ENCODE measurements at places on chromosomes 12 and 14. TPM values are rescaled to one million over a fixed set of nuclear protein-coding genes. Genes with fewer than 3 reads are reported as not detected.
A peak's percentile ranks its signal among the peaks of the same experiment; 100 is the strongest.

PLA2G1B gene
- not detected for total RNA-seq

DNA sequence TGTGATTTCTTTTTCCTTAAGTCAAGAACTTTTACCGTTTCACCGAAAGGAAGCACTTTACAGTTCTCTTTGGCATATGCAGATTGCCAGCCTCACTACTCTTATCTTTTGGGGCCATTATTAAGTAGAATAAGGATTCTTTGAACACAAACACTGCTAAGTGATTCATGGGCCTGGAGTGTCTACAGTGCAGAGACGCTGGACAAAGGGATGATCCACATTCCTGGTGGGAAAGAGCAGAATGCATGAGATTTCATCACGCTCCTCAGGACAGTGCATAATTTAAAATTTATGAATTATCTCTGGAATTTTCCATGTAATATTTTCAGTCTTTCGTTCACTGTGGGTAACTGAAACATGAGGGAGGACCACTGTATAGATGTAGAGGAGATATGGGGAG is 90.2 kb downstream of the TTLL5 start:
- H3K27ac ChIP-seq, result no peak overlapping the region
- no peaks in the 10 kb centered on the region for H3K27me3 ChIP-seq
- no peak overlapping the region for H3K4me3 ChIP-seq
- H3K4me1 ChIP-seq, result peaks cover 18% of the 10 kb centered on the region
- peaks cover 9% of the 10 kb centered on the region for H3K36me3 ChIP-seq
- peak; percentile 67 for DNase-seq

GRCh38 chr14:93025055-93025454 is 90.7 kb downstream of the ITPK1 start:
- no peak overlapping the region for H3K27ac ChIP-seq
- peaks cover 6% of the 10 kb centered on the region for H3K4me1 ChIP-seq
- H3K36me3 ChIP-seq, result no peaks in the 10 kb centered on the region
- H3K4me3 ChIP-seq, result no peak overlapping the region

GRCh38 chr12:68065687-68066086 is 76.4 kb downstream of the IFNG-AS1 start:
- H3K4me3 ChIP-seq, result no peak overlapping the region
- no peaks in the 10 kb centered on the region for H3K36me3 ChIP-seq
- no peak overlapping the region for H3K27ac ChIP-seq

DNA sequence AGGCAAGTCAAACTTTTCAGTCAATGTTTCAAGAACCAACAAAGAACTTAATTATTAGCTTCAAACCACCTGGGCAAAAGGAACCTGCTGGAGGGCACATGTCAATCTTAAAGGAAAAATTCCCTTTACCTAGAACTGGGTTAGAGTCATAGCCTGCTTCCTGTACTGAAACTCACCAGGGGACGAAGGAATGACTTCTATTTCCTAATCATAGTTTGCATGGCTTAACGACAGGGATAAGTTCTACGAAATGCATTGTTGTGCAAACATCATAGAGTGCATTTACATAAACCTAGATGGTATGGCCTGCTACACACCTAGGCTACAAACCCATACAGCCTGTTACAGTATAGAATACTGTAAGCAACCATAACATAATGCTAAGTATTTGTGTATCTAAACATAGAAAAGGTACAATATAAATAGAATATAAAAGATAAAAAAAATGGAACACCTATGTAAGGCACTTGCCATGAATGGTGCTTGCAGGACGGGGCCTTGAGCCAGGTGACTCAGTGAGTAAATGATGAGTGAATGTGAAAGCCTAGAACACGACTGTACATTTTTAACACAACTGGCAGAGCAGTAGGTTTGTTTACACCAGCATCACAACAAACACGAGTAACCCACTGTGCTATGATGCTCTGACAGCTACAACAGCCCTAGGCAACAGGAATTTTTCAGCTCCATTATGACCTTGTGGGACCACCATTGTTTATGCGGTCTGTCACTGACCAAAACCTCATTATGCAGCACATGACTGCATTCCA is 234.9 kb upstream of the CAND1 start:
- no peak overlapping the region for H3K4me3 ChIP-seq
- no peaks in the 10 kb centered on the region for H3K4me1 ChIP-seq
- peak; percentile 2 for DNase-seq
- H3K27me3 ChIP-seq, result no peaks in the 10 kb centered on the region
- no peaks in the 10 kb centered on the region for H3K36me3 ChIP-seq
- H3K27ac ChIP-seq, result no peak overlapping the region

GRCh38 chr12:131473741-131474709 is 236.9 kb upstream of the SFSWAP start:
- H3K4me3 ChIP-seq, result no peak overlapping the region
- no peaks in the 10 kb centered on the region for H3K36me3 ChIP-seq
- no peaks in the 10 kb centered on the region for H3K27me3 ChIP-seq
- DNase-seq, result no peak

All from cardiac muscle cell (in vitro differentiated cells and primary cell).